Hepatic stellate cell (primary cell): ENCODE measurements at places on chromosomes 1 and 21.

- no peak for DNase-seq
Observed at GRCh38 chr1:195195423-195196057, 1412.7 kb downstream of the KCNT2 start.

GRCh38 chr1:153374071-153374470 lies 1.4 kb downstream of the S100A12 start:
- DNase-seq, result no peak

- DNase-seq, result no peak
Observed at GRCh38 chr21:45985471-45986315, 4.1 kb downstream of the COL6A1 start.

- DNase-seq, result no peak
Observed at GRCh38 chr1:7651203-7651602, 119.9 kb upstream of the VAMP3 start.

DNA sequence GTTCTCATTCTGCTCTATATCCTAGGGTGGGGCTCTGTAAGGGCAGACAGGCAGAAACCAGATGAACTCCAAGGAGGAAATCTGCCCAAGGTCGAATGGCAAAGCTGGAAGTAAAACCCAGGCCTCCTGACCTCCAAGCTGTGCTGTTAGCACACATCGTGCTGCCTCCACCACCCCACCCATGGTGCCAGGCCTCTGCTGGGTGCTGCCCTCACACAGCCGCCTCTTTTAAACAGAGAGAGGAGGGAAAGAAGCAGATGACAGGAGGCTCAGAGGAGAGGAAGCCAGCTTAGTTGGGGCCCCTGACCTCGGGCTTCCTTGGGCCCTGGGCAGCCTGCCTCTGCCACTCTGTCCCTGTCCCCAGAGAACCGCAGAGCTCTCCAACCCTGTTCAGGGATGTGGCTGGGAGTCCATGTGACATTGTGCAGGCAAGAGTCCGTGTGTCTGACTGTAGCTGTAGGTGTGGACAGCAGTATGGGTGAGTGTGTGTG lies 1.1 kb downstream of the SYNC start:
- DNase-seq, result peak; percentile 43

GRCh38 chr1:197903196-197903514 lies 725 bp downstream of the C1orf53 start:
- DNase-seq, result no peak

DNA sequence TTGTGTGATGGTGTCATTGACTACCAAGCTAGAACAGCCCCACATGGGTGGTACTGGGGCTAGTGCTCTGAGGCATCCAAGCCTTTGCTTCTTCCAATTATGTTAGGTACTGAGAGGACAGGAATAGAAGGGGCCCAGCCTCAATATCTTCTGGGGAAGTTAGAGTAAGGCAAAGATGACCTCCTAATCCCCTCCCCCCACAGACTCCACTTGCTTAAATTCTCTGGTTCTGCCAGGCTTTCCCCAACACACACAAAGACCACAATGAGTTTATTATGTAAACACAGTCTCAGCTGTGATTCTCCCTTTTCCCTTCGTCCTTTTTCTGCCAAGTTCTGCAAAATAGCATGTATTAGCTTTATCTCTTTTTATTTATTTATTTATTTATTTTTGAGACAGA lies 3.1 kb upstream of the TACSTD2 start:
- DNase-seq, result no peak

- DNase-seq, result no peak
Observed at GRCh38 chr1:182968151-182968741, 15.3 kb upstream of the SHCBP1L start.

- no peak for DNase-seq
Observed at GRCh38 chr1:193256019-193256418, 69.6 kb upstream of the B3GALT2 start.

DNA sequence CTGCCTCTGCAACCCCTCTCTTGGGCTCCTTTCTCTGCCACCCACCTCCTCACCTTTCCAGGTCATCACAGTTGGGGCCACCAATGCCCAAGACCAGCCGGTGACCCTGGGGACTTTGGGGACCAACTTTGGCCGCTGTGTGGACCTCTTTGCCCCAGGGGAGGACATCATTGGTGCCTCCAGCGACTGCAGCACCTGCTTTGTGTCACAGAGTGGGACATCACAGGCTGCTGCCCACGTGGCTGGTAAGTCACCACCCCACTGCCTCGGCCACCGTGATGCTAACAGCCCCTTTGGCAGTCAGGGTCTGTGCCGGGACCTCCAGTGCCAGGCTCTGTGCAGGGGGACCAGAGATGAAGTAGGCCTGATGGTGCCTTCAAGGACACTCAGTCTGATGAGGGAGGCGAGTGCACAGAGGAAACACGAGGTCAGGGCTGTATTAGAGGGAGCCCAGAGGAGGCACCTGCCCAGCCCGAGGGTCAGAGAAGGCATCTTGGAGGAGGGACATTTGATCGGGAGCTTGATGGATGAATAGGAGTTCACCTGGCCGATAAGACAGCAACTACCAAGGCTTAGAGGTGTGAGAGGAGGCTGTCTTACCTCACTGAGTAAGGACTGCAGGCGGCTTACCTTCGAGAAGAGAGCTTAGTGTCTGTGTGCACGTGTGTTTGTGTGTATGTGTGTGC lies 18.1 kb downstream of the PCSK9 start:
- no peak for DNase-seq

GRCh38 chr1:44557778-44558177 lies 116.5 kb downstream of the TMEM53 start:
- no peak for DNase-seq

DNA sequence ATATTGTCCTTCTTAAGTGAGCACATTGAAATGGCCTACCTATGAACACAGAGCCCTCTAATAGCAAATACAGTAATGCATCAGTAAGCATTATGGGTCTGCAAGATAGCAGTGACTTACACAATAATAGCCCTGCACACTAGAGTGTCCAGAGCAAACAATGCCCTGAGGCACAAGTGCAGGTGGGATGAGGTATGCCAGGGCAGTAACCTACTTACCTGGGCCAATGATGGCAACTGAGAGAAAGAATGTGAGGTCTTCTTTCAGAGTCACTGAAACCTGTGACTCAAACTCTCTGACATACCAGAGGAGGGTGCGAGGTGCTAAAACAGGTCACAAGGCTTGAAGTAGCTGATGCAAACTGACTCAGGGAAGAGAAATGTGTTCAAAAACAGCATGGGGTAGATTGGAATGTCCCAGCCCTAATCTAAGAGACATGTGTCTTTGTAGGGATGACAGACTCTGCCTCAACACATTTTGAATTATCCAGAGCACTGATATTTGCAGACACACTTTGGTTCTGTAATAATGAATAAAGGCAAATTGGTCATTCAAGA lies 168.5 kb upstream of the RUNX1 start:
- peak; percentile 57 for DNase-seq

DNA sequence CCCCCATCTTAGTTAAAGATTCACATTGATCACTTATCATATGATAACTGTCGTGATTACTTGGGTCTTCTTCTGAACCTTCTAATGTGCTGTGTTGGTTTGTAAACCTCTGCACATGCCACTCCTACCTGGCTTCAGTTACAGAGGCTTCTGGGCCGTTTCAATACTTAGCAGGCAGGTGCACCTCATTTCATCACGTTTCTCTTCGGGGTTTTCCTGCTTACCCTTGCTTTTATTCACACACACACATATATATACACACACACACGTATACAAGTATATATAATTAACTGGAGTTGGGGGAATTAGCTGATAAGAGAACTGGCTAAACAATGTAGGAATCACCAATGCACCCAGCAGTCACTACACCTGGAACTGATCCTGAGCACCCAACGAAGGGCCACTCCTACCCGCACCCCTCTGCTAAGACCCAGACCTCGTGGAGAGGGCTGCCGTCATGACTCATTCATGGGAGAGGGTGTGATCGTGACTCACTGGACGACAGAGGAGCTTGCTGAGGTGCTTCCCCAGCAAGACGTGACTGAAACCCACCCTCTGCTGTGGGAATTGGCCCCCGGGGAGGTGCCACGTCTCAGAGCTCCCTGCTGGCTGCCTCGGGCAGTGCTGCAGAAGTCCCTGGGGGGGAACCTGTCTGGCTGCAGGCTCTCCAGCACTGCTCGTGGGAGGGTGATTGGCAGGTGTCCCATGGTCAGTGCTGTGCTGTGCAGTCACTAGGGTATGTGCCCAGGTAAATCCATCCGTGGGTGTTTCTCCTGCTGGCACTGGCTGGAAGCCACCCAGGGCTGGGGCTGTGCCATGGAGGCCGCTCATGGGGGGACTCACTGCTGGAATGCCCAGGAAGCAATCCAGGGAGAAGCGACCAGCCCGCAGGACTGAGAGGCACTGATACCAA lies 166.6 kb downstream of the DYRK1A start:
- no peak for DNase-seq

DNA sequence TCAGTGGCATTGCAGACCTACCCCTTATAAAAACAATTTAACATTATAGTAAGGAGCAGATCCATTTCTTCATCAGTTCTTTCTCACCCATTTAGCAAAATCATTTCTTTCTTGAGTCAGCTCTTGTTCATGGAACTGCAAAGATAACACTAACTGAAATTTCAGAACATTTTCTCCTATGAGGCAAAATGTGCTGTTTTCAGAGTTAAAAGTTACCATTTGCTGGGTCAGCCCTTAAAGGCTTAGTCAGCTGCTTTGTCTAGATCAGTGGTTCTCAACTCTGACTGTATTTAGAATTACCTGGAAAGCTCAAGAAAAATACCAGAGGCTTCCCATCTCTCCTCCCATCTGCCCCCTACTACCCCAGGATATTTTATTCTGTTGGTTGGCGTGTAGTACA lies 12.2 kb downstream of the METTL13 start:
- no peak for DNase-seq

DNA sequence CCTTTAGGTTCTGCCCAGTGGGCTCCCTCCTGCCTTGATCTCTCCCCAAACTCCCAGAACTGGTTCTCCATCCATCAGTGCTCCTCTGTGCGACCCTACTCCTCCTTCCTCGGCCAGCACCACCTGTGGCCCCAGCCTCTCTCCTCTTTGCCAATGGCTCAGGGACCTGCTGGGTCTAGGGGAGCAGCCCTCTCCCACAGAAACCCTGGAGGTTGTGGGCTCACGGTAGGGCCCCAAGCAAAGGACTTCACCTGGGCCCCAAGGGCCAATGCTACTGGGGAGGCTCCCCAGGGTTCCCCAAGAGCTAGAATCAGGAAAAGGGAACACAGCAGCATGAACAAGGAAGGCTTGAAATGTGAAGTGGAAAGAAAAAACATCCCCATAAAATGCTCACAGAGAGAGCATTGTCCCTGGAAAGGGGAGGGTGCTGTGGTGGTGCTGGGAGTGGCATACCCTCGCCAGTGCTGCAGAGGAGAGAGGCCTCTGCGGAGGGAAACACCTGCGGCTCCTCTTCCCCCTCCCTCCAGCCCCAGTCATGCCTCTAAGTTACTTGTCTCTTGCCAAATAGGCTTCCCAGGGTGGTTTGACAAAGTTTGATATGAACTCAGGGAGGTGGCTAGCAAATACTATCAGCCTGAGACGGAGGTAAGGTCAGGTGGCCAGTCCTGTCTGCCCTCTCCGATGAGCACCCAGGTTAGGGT lies 2.5 kb downstream of the TMEM63A start:
- no peak for DNase-seq

GRCh38 chr1:227885648-227886502 lies 61.9 kb downstream of the WNT9A start:
- peak; percentile 21 for DNase-seq

DNA sequence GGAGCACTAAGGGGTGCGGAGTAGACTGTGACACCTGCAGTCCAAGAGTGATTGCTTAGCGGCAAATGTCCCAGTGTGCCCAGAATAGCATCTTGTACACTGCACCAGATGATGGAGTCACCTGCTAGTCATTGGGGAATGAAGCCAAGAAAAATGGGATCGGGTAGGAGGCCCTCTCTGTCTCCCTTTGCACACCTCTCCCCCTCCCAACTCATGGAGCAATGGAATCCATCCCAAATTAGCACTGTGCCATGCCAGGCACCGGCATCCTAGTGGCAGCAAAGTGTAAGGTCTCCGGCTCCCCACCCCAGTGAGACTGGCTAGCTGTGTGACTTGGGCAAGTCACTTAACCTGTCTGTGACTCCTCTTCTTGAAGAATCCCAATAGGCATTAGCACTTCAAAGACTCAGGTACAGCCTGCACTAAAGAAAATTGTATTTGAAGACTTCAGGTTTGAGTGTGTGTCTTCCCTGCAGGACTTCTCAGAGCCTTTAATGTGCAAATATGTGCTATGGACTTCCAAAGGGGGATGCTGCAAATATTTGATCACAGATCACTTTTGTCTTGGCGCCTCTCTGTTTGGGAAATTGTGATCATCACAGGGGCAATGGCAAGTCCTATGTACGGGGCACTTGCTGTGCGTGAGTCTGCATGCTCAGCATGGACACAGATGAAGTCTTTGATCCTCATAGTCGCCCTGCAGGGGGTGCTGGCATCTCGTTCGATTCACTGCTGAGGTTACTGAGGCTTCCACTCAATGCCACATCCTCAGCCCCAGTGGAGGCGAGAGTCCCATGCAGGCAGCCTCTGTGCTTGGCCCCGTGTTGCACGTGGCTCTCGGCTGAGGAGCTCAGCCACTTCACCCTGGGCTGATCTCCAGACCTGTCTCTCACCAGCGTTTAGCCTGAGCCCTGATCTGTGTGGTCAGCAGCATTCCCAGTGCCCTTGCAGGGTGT lies 272.9 kb upstream of the C1orf174 start:
- peak; percentile 0 for DNase-seq

GRCh38 chr1:55700359-55701130 lies 485.4 kb upstream of the USP24 start:
- no peak for DNase-seq

DNA sequence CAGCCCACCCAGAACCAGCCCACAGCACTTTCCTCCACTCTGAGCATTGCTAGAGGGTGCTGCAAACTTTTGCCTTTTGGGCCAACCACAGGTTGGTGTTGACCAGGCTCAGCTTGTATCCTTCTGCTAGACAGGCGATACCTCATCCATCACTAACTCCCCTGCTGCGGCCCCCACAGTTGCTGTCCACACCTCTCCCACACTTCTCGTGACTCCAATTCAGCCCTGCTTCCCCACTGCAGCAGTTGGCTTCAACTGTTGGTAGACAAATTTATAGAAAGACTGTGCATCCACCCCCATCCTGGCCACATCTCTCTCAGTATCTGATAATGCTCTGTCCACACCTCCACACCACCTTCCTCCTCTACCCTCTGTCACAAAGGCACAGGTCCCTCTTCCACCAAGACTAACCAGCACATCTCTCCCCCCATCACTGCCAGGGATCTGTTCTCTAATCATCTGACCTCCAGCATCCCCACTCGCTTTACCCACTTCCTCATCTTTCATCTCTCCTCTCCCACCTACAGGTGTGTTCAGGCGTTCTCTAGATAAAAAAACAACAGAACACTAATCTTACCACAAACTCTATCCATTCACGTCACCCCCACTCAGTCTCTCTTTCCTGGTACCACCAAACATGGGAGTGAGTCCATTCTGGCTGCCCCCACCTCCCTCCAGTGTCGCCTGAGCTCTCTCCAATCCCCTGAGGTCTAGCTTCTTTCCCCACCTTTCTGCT lies 15.8 kb upstream of the SLC25A44 start:
- DNase-seq, result no peak
